ENCODE measurements at places on chromosomes 1 and 21. TPM values are rescaled to one million over a fixed set of nuclear protein-coding genes. Genes with fewer than 3 reads are reported as not detected.

DNA sequence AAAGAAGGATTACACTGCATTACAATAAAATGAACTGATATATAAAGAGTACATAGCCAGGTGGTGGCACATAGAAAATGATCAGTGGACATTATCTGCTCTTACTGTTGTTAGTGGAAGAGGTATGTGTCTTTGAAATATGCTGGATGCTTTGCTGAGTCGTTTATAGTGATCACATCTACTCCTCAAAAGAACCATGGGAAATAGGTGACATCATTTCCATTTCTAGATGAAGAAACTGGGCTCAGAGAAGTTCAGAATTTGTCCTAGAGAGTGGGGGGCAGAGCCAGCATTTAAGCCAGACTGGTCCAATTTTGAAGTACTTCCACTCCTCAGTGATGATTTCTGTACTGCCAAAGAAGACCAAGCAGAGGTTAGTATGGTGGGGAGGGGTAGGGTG, 34.0 kb upstream of the BACH1 start:
- DNase-seq: no peak

GRCh38 chr21:45970674-45971615, 10.6 kb upstream of the COL6A1 start:
- peak; percentile 79 for DNase-seq

DNA sequence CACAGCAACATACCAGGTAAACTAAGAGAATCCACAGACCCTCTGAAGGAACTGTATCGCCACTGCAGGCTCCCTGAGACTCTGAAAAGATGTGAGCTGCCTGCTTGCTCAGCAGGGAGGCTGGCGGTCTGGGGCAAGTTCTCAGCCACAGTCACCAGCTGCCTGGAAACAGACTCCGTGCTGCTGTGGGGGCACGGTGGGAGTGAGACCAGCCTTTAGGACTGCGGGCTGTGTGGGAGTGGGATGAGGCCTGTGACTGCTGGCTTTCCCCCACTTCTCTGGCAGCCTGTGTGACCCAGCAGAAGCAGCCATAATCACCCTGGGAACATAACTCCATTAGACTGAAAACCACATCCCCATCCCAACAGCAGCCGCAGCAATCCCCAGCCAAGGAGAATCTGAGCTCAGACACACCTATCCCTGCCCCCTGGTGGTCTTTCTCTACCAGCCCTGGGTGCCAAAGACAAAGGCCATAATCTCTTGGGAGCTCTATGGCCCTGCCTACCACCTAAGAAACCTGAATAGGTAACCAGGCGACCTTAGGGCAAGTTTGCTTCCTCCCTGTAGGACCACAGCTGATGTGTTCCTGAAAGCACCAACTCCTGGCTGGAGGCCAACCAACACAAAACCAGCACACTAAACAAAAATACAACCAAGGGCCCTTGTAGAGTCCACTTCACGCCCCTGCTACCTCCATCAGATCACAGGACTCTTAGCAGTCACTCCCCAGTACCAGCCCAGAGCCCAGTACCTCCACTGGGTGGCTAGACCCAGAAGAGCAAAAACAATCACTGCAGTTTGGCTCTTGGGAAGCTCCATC, 151.5 kb downstream of the SMYD3 start:
- DNase-seq: no peak

- no peak for DNase-seq
These were observed 143.1 kb downstream of the S1PR1 start for GRCh38 chr1:101379950-101380349.

DNA sequence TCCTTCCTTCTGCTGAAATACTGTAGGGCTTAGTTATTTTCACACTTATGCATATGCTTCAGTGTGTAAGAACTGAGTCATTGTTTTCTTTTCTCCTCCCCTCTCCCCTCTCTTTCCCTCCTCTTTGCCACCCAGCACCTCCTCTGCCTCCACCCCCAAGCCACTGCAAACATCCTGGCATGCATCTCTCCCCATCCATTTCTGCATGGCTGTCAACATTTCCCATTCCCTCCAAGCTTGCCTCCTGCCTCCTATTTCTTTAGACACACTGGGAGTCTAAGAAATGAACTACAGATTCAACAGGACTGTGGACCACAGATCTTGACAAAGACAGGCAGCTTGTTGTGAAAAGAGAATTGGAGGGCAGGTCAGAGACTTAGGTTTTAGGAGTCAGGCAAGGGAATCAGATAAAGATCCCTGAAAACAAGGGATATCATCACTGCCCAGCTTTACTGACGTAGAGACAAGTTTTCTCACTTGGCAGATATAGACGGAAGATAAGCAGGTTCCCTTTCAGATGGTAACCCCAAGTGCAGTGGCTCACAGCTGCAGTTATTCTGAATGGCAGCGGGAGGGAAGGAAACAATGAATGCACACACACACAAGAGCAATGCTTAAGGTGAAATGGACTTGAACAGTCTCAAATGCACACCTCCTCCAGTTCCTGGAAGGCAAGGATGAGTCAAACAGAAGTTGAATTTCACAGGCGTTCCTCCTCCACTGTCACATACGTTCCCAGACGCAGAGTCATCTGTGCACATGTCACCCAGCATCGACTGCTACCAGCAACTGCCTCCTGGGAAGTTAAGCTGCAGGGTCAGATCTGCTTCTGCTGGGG, 56.1 kb downstream of the HIVEP3 start:
- DNase-seq: no peak

GRCh38 chr1:201515062-201515750, 8.3 kb upstream of the CSRP1 start:
- no peak for DNase-seq

- peak; percentile 60 for DNase-seq
These were observed 56.9 kb downstream of the KLHDC7A start for GRCh38 chr1:18537386-18538306.

DNA sequence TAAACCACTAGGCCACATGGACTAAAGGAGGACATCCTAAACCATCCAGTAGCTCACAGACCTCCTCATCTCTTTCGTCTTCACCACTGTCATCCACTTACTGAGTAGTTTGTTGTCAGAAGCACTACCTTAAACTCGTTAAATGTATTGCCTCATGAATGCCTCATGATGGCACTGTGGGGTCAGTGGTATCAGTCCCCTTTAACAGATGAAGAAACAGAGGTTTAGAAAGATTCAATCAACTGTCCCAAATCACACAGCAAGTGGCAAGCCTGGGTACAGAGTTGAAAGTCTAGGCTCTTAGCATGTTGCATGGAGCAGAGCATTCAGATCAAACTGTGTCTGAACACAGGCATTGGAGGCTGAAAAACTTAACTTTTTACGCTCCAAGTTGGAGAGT, 183.6 kb upstream of the KIAA0040 start:
- DNase-seq: no peak

- DNase-seq: no peak
These were observed 145.6 kb downstream of the ZZZ3 start for GRCh38 chr1:77536813-77537212.

- no peak for DNase-seq
These were observed 1.4 kb downstream of the ZMYM4 start for GRCh38 chr1:35269989-35270289.

GRCh38 chr1:56331892-56332567, 247.3 kb downstream of the PLPP3 start:
- DNase-seq: no peak

DNA sequence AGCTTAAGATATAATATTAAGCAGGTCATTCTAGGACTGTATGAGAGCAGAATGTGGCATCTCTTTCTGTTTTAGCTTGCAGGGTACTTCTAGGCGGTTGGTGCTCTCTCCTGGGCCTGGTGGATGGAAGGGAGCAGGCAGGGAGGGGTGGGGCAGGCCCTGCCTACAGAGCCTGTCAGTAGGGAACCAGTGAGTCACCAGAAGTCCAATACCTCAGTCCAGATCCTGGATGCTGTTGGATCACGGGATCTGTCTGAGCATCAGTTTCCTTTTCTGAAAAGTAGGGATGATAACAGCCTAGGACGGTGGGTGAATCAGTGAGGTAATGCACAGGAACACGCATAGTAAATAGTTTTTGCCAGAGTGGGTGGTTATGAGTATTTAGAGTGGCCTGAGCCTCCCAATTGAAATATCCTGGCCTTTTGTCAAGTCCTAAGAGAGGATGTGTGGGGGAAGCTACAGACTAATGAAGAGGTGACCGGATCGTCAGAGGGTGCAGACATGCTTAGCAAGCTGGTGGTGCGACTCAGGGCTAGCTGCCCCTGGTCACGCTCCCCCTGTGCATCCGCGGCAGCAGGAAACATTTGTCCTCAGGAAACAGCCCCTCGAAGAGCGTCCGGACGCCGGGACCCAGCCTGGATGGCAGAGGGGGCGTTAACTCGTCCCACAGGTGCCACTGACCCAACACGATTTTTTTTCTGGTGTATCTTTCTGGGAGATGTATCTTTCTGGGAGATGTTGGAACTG, 23.9 kb downstream of the NAV1 start:
- DNase-seq: peak; percentile 62

GRCh38 chr1:112458756-112459155, 50.0 kb upstream of the WNT2B start:
- no peak for DNase-seq

GRCh38 chr1:31099293-31100032, 33.9 kb upstream of the PUM1 start:
- DNase-seq: no peak

GRCh38 chr21:25188677-25189079, 418.6 kb downstream of the MRPL39 start:
- DNase-seq: no peak

DNA sequence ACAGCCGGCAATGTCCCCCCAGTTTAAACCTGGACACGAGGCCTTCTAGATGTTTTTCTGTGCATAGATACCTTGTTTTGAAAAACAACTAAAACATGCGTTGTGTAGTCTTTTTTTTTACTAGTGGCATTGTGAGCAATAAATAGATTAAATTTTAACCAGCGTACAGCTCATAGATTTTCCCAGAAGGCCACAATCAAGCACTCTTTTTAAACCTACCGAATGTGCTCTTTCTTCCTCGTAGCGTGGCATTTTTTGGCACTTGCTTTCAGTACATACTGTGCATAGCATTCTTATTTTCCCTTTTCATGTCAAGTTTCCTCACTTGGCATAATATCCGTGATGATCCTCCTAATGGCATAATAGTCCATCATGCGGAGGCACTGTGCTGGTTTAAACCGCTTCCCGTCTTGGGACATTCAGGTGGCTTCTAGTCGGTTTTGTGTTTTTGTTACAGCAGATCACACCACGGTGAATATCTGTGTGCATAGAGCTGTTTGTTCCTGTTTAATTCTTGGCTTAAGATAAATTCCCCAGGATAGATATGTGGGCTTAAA, 95.3 kb downstream of the PDE9A start:
- DNase-seq: no peak

DNA sequence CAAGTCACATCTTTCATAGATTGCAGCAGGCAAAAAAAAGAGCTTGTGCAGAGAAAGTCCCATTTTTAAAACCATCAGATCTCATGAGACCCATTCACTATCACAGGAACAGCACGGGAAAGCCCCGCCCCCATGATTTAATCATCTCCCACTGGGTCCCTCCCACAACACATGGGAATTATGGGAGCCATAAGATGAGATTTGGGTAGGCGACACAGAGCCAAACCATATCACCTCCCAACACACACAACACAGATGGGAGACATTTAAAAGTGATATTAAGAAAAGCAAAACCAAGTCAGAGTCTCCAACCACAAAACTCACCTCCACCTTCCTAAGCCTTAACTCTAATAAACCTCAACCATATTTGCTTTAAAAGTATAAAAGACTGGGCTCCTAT, 61.5 kb upstream of the TIAM1 start:
- DNase-seq: no peak

DNA sequence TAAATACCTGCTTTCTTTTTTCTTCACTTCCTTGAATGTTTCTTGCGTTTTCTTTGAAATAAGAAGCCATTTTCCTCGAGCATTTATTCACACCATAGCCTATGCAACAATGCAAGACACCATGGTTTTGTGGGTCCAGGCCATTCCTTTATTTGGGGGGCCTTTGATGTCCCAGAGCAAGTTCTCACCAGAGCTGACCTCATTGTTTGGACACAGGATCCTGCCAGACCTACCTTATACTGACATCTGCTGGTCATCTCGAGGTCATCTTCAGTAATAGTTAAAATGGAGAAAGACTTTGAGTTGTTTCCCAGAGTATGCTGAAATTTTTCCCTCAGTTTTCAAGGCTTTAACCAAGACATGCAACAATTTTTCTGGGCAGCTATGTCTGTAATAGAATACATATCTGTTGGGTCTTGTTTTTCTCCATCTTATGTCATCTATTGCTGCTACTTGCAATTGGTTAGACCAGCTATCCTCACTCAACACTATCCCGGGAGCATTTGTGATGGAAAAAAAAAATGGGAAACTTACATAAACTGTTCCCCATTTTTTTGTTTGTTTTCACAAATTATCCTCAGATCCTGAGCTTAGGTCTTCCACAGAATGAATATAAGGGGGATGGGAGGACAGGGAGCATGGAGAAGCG, 34.0 kb upstream of the BACE2 start:
- no peak for DNase-seq

- no peak for DNase-seq
These were observed 84.8 kb downstream of the POFUT2 start for GRCh38 chr21:45202889-45203288.

DNA sequence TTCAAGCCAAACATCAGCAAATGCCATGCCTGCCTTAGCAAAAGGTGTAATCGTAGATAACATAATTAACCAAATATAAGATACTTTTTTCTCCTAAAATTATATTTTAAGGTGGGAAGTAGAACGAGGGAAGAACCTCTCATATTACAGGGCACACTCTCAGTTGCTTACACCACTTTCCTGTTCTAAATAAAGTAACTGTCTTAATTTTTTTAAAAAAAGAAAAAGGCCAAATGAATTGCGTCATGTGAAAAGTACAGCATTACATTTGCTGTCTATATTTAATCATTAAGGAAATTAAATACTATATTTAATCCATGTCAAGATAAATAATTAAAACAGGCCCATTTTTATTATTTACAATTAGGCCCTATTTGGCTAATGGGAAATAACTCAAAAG, 23.7 kb downstream of the JAK1 start:
- DNase-seq: no peak

DNA sequence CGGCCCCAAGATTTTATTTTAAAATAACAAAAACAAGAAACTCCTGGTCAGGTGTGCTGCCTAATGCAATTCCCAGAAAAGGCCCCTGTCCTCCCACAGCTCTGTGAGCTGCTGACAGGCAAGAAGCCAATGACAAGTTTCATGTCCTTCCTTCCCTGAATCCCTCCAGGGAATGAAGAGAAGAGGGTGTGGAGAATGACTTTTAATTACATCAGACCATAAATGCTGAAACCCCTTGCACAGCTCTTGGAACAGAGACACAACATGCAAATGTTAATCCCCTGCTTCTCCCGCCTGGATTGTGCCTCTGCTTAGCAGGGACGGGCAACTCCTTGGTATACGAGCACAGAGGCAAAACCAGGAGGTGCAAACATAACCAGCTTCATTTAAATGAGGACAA, 228.1 kb upstream of the CAMK1G start:
- DNase-seq: no peak

Gene AGT
- total RNA-seq: 125 TPM

Gene PADI3
- total RNA-seq: not detected

Gene OR14K1
- total RNA-seq: not detected

Gene TRABD2B
- total RNA-seq: 2.2 TPM

Gene GNAT2
- total RNA-seq: not detected

Gene SOX13
- 38.5 TPM for total RNA-seq

Gene C1orf185
- total RNA-seq: not detected

Gene PRKAB2
- 23.1 TPM for total RNA-seq

Gene GNG4
- total RNA-seq: 28.5 TPM

Gene HAPLN2
- total RNA-seq: not detected

Data from type B pancreatic cell (in vitro differentiated cells).